ENCODE measurements at places on chromosomes 5 and 9.

DNA sequence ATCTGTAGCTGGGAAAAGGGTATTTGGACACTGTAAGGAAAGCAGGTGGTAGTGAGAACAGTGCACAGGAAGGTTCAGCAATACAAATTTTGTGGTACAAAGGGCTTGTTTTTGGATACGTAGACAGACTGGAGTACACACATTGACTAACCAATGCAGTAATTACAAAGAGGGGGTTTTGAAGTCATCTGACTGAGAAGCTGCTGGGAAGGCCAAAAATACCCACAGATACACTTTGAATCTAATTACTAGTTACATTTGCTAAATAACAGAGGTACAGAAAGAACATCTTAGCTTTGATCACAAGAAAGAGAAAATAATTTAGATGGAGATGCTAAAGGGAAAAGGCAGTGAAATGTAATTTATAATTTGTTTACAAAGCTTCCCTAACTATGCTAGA lies 45.9 kb downstream of the PKD2L2 start:
- no peak for DNase-seq

GRCh38 chr5:163460562-163461171 lies at the start of gene HMMR:
HMMR (plus strand) TSS chr5:163460632; CDS start chr5:163460693, 61 bp downstream.
- DNase-seq = no peak

DNA sequence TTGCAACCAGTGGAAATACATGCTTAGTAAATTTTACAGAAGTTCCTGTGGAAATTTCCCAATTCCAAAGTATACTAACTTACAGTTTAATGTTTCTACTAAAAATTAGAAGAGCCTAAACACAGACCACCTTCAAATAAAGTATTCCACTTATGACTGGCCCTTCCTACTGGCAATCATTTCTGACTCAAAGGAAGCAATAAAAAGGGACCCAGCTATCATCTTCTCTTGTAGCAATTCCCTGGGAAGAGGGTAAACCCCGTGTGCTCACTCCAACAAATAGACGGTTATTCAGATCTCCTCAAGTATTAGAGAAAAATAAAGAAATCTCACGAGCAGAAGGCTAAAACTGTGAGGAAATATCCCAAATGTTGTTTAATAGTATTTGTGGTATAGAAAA lies 43.3 kb downstream of the GOLPH3 start:
- DNase-seq = no peak

DNA sequence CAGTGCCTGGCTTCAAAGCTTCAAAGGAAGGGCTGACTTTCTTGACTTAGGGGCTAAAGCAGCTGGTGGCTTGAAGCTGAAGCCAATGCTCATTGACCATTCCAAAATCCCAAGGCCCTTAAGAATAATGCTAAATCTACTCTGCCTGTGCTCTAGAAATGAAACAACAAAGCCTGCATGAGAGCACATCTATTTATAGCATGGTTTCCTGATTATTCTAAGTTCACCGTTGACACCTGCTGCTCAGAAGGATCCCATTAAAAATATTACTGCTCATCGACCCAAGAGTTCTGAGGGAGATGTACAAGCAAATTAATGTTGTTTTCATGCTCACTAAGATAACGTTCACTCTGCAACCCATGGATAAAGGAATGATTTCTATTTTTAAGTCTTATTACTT lies 6.7 kb downstream of the TMEM174 start:
- DNase-seq = no peak

- no peak for DNase-seq
These were observed 20.8 kb upstream of the ACTBL2 start for GRCh38 chr5:57503433-57503832.

DNA sequence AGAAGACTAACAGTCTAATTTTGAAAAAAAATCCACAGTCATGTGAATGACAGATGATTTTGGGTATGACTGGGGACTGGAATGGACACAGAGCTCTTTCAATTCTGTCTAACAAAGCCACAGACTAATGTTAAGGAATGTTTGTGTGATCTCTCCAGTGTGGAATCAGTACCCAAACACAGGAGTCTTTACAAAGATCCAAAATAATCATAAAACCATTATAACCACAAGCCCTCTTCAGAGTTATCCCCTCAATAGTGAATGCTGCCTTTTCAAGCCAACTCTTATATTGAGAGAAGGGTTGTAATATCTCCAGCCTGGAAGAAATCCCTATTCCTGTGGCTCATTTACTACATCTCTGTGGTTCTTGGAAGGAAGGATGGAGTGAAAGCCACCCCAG lies 552.0 kb upstream of the CLINT1 start:
- DNase-seq = no peak

DNA sequence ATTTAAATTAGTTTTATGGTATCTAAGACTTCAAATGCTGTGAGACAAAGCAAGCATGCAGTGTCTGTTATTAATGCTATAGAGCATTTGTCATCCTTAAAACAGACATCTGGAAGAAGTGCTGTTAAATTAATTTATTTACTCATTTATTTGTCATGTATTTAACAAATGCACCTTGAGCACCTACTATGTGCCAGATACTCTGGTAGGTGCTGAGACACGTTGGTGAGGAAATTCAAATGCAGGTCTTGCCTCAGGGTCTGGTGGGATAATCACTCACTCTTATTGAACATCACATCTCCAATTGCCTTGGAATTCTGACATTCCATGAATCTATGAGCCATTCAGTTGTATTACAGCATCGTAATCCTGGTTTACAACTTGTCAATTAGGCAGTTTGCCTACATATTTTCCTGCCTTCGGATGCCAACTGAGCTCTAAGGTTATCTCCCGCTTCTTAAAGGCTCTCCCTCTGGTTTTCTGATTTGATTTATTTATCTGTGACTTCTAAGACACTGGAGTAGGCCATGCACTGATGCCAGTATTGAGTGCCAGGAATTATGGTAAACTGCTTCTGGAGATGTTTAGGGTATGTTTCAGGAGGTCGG lies 56.0 kb upstream of the RPS23 start:
- no peak for DNase-seq

GRCh38 chr5:126007841-126008240 lies 415.4 kb upstream of the GRAMD2B start:
- DNase-seq = no peak

DNA sequence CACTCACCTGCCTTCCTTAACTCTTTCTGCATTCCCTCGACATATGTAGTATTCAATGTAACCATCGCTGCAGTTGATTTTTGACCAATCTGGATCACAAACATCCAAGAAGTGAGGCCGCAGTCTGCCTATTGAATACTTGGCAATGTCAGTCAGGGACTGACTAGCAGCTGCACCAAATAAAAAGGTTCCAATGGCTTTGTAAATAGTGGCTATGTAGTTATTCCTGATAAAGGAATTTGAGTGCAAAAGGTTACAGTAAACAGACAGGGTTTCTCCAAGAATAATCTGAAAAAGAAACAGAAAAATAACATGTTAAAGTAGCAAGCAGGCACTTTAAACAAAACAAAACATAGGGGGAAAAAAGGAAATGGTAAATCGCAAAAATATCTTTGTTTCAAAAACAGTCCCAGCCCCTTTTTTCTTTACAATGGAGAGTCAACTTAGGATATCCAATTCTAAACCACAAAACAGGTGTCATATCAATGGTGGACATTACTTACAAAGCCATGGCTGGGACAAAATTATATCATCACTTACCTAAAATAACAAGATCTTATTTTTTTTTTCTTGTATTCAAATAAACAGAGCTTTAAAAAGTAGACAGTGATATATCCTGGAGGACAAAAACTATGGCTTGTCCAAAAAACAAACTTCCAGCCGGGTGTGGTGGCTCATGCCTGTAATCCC lies 66.8 kb downstream of the PLPP1 start:
- DNase-seq = no peak

DNA sequence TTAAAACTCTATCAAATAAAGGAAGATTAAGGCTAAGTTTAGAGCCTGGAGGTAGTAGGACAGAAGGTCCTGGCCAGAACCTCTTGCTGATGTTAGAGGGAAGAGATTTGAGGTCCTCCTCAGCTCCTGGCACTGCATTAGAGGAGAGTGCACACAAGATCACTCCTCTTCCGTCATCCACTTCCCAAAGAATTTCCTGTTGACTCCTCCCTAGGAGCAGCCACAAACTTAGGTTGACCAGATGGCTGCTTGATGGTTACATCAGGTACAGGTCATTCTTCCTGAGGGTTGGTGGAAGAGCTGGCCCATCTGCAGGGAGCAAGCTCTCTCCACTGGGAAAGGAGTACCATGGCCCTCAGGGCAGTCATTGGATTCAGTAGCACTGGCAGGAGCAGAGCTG lies 93.9 kb upstream of the IL33 start:
- DNase-seq = no peak

DNA sequence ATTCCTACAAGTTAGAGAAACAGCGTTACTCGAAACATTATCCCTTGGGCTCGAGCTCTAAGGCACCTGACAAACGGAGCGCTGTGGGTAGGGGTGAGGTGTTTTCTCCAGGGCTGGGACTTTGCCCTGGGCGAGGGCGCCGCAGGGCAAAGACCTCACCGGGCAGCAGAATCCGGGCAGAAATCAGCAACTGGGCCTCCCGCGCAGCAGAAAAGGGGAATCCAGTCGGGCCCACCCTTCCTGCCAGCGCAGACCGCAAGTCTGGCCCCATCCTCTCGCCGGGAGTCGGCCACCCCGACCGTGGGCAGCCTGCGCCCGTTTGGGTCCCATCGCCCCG lies 430 bp upstream of the MSH3 start:
- no peak for DNase-seq

GRCh38 chr5:122896598-122897282 lies 51.3 kb downstream of the SNX24 start:
- no peak for DNase-seq

- no peak for DNase-seq
These were observed 56.2 kb upstream of the EQTN start for GRCh38 chr9:27353166-27353473.

- no peak for DNase-seq
These were observed 11.8 kb upstream of the NADK2 start for GRCh38 chr5:36253575-36253974.

- DNase-seq = no peak
These were observed 167.6 kb downstream of the NFIB start for GRCh38 chr9:14146201-14146874.

GRCh38 chr9:125505988-125506438 lies 201.0 kb downstream of the MAPKAP1 start:
- no peak for DNase-seq

DNA sequence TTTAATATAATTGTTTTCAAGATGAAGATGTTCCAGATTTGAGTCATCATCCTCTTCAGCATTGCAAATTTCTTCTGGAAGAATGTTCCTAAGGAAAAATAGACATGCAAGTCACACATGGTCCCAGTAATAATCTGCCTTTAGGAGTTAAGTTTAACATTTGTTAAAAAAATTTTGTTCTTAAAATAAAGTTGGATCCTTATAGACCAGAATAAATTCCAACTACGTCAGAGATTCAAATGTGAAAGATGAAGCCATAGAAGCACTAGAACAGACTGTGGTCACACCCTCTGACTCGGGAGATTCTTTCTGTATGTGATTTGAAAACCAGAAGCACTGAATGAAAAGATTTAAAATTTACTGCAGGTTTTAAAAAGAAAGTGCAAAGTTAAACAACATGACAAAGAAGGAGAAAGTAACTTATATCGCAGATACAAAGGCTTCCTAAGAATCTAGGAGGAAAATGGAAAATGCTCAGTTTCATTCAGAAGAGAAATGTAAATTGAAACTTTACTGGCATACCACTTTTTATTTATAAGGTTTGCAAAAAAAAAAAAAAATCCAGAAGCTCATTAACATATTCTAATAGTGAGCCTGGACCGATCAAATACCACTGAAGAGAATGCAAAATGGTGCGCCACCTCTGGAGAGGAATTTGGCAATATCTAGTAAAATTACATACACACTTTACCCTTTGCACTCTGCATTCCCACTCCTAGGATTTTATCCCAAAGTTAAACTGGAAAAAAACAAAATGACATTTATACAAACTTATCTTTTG lies 14.3 kb upstream of the ASPN start:
- no peak for DNase-seq

DNA sequence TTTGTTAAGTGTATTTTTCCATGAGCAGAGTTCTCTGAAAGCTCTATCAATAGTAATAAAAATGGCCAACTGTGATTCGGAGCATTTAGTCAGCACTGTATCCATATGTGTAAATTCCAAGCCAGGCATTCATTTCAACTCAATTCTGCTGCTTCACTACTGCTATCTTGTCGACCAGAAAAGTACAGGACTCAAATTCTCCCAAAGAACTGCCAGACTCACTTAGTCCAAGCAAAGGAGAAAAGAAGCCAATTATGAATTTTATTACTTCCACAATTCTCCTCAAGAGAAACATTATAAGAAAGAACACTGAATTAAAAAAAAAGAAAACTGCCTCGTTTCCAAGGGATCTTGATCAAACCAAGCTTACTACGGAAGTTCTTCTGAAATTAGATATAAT lies 906.3 kb upstream of the DMAC1 start:
- no peak for DNase-seq

DNA sequence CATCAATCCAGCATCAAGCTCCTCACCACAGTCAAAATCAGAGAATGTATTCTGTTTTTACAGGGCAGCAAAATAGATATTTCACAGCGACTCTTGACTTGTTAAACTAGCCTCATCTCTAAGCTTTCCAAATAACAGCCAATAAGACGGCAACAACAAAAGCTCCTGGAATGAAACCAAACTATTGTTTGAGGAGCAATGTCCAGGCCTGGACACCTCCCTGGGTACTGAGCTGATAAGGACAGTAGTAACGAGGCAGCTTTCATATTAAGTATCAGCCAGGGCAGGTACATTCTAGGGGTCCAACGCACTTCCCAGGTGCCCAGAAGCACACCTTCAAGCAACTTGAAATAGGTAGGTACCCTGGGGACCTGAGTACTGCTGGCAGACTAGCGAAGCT lies 260.3 kb downstream of the ENC1 start:
- DNase-seq = no peak

DNA sequence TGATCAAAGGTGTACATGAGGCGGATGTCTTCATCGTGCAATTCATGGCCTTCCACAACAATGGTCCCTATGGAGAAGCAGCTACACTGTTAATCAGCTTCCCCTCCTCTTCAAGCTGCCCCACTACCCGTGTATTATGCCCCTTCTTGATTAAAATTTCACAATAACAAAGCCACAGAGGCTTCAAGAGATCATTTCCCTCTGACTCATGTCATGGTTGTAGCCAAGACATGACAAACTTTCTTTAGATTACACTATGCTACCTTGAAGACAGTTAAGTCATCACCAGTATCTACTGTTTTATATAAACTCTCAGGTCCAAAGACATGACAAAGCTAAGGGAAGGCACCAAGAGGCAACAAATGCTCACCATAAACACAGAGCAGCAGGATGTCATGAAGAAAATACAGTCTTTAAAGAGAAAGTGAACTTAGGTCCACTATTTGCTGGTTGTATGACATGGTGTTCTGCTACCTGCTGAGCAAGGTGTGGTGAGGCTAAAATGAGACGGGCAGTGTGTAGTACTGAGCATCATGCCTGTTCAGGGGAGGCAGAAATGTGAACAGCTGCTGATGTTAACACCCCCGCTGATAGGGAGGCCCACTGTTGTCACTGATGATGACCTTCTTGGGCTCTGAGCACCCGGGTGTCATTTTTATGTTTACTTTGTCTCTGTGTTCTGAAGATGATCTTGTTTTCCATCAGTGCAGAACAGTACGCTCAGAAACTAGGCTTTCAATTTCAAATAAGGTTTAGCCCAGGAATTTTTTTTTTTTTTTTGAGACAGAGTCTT lies 48.3 kb downstream of the IARS1 start:
- no peak for DNase-seq

GRCh38 chr9:14238518-14238917 lies 75.4 kb downstream of the NFIB start:
- no peak for DNase-seq
